Stimulated activated CD8-positive, alpha-beta memory T cell treated with anti-CD3 and anti-CD28 coated beads, Interleukin-15, amount 100 ng/mL, for 4 hours (primary cell): ENCODE measurements at places on chromosomes 7 and 10.

DNA sequence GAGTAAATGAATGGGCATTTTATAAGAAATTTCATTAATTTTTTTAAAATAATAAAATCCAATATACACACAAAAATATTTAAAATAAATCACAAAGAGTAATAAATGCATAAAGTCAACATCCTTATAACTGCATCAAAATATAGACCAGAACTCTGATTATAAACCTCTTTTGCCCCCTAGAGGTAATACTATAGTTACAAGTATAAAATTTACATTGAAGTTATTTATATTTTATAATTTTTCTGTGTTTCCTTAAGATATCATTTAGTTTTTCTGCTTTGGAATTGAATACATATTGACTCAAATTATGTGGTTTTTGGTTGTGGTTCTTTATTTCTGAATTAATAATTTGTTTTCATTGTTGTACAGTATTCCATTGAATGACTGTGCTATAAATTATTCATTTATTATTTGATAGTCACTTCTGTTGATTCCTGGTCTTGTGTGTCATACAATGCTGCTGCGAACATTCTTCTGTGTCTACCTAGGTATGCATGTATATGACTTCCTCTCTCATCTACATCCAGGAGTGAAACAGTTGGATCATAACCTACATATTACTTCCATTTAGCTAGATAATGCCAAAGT lies 673.6 kb downstream of the IPMK start:
- DNase-seq: no peak

- DNase-seq: no peak
These were observed 39.5 kb downstream of the C7orf33 start for GRCh38 chr7:148630078-148630477.

DNA sequence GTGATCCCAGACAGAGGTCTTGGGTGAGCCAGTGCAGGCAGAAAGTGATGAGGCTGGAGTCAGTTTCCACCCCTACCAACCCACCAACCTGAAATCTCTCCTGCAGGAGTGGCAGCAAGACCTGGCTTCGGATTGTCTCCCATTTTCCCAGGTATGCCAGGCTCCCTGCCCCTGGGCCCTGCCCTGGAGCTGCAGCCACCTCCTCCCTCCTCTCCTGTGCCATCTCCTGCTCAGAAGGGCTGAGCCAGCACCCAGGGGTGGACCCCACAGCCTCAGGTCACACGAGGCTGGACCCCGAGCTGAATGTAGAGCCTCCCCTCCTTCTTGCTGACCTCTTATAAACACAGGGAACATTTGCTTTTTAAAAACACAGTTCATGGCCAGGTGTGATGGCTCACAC lies 17.0 kb upstream of the LIMK1 start:
- DNase-seq: no peak

DNA sequence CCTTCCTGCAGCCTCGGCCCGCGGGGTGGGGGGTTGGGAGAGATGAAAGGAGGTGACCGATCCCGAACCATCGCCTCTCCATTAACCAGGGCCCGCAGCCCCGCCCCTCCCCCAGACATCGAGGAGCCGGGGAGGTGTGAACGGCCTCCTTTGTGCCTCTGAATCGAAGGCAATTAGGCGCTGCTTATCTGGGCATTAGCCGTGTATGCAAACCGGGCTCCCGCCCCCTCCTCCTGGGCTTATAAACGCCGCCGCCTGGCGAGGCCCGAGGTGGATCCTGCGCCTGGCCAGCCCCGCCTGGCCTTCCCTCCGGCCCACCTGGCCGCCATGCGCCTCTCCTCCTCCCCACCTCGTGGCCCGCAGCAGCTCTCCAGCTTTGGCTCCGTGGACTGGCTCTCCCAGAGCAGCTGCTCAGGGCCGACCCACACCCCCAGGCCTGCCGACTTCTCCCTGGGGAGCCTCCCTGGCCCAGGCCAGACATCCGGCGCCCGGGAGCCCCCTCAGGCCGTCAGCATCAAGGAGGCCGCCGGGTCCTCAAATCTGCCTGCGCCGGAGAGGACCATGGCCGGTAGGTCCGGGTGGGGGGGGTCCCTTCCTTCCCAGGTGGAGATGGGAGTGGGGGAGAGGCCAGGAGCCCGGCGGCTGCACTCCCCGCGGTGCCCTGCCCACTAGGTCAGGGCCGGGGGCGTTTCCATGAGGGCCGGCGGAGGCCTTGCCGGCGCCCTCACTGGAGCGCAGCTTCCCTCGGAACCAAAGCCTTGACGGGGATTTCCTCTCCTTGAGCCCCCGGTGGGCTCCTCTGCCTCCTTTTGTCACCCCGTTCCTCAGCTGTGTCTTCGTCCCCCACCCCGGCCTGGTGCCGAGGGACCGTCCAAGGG lies at the start of gene VENTX:
Gene VENTX, plus strand, starts transcription at position 268 of the 878 bp plus-strand sequence. Its CDS starts 60 bp downstream, at position 328.
- DNase-seq: no peak

GRCh38 chr10:124318076-124318475 lies 100.6 kb downstream of the OAT start:
- DNase-seq: no peak

- no peak for DNase-seq
These were observed 307.9 kb downstream of the PRKG1 start for GRCh38 chr10:51382181-51382580.

DNA sequence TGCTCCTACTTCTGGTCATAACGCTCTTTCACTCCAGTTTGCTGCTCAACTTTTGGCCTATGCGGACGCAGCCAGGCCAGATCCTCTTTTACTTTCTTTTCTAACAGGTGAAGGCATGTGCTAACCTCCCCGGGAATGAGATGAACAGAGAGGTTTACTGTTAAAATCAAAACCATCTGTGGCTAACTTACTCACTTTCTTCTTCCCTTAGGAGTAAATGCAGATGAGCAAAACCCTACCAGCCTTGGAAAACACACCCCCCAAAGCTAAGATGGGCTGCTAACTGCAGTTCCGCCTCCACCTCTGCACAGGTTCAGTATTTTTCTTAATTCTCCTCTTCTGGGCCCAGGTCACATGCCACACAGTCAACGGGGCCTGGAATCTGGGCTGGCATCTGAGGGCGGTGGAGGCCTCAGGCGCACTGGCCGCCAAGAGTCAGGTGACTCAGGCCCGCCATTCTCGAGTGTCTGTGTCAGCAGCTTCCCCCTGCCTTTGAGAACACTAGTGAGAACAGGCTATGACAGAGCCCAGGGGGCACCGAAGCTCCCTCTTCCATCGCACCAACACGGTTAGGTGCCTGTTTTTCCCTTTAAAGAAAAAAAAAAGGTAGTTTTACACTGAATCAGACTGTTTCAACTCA lies 11.1 kb downstream of the FAM53B start:
- DNase-seq: no peak

- no peak for DNase-seq
These were observed 92.7 kb upstream of the AKR1E2 start for GRCh38 chr10:4733150-4733842.

- no peak for DNase-seq
These were observed 1.3 kb downstream of the TYSND1 start for GRCh38 chr10:70145166-70145665.

DNA sequence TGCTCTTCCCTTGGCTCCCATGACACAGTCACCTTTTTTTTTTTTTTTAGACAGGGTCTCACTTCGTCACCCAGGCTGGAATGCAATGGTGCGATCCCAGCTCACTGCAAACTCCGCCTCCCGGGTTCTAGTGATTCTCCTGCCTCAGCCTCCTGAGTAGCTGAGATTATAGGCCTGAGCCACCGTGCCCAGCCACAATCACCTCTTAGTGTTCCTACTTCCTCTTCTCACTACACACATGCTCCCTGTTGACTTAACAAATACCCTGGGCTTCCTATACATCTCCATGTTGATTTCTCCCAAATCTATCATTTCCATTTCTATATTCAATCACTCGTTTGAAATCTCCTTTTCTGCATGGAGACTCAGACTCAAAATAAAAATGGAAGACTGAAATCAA lies 91.7 kb downstream of the CUBN start:
- no peak for DNase-seq

GRCh38 chr10:103584216-103585010 lies 90.9 kb downstream of the NEURL1 start:
- peak; percentile 58 for DNase-seq

GRCh38 chr10:71064413-71065118 lies 147.8 kb upstream of the UNC5B start:
- DNase-seq: no peak

- DNase-seq: no peak
These were observed 31.9 kb downstream of the CPED1 start for GRCh38 chr7:121020249-121020988.

- no peak for DNase-seq
These were observed 98.5 kb upstream of the PPP2R2D start for GRCh38 chr10:131802156-131802915.

- no peak for DNase-seq
These were observed 163.2 kb downstream of the TNS3 start for GRCh38 chr7:47418601-47419309.

GRCh38 chr7:31603046-31603445 lies 84.0 kb upstream of the PPP1R17 start:
- DNase-seq: no peak

- no peak for DNase-seq
These were observed 294.7 kb downstream of the PRKG1 start for GRCh38 chr10:51368943-51369342.

- no peak for DNase-seq
These were observed 9.6 kb downstream of the ETV1 start for GRCh38 chr7:13979671-13980435.

GRCh38 chr10:49096890-49097445 lies 18.4 kb downstream of the VSTM4 start:
- no peak for DNase-seq

GRCh38 chr10:113313048-113313602 lies 239.7 kb upstream of the HABP2 start:
- no peak for DNase-seq

DNA sequence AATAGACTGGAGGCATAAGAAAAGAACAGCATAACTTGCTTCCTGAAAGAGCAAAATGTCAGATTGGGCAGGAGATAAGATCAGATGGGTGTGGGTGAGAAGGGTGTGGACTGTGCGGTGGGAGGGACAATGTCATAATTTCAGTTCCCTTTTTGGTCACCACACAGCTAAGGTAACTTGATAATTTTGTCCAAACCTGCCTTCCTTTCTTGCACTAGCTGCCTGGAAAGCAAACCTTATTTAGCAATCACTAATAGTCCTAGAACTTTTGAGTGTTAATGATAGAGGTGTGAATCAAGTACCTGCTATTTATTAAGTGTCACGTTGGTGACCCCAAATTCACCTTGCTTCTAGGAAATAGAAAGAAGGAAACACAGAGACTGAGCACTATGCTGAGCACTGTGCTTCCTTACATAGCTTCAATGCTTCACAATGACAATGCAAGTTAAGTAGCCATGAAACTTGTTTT lies 72.4 kb upstream of the SP4 start:
- no peak for DNase-seq

DNA sequence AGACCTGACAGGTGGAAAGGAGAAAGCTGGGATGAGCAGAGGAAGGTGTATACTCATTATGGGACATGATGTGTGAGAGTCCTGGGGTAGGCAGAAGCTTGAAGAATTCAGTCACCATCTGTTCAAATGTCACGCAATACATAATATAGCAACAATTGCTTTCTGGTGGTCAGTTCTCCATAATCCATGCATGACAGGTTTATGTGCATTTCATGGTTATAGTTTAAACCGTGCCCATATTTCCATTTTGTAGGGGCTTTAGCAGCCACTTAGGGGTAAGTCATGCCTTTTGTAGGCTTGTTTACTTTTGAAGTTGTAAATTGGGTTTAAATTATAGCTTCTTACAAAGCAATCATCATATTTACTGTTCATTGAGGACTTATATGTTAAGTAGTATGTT lies 158.8 kb downstream of the NXPH1 start:
- DNase-seq: no peak

DNA sequence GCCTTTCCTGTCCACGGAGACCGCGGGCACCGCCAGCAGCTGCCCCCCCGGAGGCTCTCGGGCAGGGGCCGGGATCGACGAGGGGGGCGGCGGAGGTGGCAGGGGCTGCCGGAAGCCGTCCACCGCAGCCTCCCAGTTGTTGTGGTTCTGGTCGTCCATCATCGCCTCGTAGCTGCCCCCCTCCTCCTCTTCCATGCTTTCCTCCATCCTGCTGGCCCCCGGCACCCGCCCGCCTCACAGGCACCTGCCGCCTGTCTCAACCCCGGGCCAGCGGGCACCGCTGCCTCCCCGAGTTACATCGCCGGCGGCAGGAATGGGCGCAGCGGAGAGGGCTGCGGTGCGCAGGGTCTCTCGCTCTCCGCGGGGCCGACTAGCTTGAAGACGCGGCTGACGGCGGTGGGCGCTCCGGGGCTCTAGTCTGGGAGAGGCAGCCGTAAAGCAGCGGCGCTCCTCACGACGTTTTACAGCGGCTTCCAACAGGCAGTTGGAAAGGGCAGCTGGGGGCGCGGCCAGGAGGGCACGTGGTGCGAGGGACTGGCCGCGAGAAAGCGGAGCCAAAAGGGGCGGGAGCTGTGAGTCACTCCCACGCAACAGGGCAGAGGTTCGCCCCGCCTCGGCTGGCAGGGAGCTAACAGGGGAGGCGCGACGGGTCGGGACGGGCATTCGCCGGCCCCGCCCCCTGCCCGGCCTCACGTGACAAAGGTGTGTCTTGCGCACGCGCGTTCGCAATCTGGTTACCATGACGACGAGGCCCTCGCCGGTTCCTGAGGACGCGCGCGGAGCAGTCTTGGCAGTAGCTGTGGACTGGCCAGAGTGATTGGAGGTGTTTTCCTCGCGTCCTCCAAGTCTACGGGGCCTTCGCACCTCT lies at the start of gene CACUL1:
Gene CACUL1, minus strand, starts transcription at position 415 of the 868 bp plus-strand sequence. Its CDS starts 208 bp downstream, at position 207.
- DNase-seq: peak; percentile 100
